ENCODE measurements at places on chromosomes 2 and 18.
A peak's percentile ranks its signal among the peaks of the same experiment; 100 is the strongest.

DNA sequence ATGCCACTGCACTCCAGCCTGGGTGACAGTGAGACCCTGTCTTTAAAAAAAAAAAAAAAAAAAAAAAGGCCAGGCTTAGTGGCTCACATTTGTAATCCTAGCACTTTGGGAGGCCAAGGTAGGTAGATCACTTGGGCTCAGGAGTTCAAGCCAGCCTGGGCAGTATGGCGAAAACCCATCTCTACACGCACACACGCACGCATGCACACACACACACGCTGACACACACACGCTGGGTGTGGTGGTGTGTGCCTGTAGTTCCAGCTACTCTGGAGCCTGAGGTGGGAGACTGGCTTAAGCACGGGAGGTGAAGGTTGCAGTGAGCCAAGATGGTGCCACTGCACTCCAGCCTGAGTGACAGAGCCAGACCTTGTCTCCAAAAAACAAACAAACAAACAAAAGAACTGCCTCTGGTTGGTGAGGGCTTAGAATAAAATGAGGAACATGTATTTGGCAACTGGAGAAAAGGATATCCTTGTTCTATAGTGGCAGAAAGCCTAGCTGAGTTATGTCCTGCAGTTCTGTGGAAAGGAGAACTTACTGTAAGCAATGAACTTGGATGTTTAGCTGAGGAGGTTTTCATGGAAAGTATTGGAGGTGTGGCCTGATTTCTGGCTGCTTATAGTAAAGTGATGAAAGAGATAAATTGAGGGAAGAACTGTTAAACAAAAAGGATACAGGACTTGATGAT is 34.0 kb downstream of the HAT1 start:
- DNase-seq = no peak

DNA sequence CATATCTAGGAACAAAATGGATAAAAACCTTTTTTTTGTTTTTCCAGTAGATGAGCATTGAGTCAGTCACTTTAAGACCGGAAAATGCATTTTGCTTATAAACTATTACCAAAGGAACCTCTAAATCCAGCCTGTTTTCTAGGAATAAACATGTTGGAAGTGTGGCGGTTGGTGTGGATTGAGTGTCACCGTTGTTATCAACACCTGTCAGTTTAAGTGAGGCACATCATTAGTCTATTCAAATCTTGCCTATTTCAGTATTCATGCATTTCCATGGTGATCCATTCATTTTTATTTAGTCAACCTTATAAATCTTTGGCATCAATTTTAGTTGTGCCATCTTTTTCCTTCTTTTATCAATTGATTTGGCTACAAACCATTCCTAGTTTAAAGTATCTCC is 3.3 kb downstream of the KLHL29 start:
- no peak for DNase-seq

- no peak for DNase-seq
Measured at GRCh38 chr2:127563458-127564428, 28.3 kb downstream of the MYO7B start.

DNA sequence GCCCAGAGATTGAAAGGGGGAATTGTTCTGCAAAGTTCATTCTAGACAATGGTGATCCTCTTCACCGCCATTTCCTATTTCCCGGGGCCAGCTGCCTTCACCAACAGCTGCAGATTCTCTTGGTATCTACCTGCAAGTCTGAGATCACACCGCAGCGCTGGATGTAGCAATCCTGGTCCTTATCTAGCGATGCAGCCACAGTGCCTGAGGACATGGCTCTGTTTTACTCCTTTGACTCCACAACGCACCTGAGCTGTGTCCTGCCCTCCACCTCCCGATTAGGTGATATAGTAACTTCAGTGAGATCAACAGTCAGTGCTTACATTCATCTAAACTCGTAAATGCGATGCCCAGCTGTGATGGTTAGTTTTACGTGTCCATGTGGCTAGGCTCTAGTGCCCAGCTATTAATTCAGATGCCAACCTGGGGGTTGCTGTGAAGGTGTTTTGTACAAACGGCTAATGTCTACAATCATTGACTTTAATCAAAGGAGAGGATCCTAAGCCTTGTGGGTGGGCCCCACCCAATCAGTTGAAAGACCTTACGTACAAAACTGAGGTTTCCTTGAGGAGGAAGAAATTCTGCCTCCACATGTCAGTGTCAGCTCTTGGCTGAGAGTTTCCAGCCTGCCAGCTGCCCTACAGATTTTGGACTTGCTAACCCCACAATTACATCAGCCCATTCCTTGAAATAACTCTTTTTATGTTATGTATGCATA is 189.8 kb downstream of the SH3BP4 start:
- DNase-seq = no peak

- DNase-seq = no peak
Measured at GRCh38 chr2:43707255-43708015, 31.2 kb upstream of the C1GALT1C1L start.

- DNase-seq = no peak
Measured at GRCh38 chr2:218325566-218326160, 31.0 kb upstream of the CATIP start.

- DNase-seq = no peak
Measured at GRCh38 chr18:36152781-36153180, 23.1 kb downstream of the ELP2 start.

GRCh38 chr2:65033178-65033577 is 23.0 kb upstream of the CEP68 start:
- DNase-seq = no peak

DNA sequence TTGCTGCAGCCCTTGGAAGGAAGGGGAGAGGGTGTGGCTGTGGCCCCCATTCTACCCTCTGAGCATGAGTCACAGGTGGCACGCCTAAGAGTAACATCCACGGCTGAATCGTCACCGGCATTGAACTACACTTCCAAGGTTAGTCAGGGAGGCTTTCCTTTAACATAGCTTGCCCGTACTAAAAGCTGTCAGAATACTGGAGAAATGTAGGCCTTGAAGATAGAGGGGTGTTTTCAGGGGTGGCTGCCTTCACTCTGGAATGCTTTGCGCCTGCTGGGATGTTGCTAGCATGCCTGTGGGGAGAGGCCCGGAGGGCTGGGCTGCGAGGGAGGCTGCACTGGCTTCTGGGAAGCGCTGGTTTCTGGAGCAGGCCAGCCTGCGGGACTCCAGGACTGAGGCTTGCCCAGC is 333.7 kb downstream of the AGAP1 start:
- no peak for DNase-seq

DNA sequence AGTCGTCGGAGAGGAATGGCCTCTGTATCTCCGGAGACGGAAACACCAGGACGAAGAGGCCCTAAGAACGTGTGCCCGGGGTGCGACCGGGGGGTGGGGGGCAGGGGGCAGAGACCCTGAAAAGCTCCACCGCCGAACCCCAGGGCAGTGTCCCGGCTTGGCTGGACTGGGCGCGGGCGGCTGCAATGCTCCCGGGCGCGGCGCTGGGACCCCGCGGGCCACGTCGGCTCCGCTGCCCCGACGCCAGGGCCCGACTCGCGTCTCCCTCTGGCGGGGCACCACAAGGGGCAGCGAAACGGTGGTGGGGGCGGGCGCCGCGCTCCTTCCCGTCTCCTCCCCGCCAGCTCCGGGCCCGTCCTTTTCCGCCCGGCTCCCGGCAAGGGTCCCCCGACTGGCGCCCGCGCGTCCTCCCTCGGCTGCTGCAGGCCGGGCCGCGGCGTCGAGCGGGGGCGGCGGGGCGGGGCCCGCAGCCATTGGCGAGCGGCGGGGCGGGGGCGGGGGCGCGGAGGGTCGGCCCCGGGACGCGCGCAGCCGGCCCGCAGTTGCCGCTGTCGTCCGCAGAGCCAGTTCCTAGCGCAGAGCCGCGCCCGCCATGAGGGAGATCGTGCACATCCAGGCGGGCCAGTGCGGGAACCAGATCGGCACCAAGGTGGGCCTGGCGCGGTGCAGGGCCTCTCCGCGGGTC is at the start of gene TUBB6:
TSS of gene TUBB6 (plus strand) at position 541 of the 685 bp plus-strand sequence. CDS start at position 593, 52 bp downstream.
- peak; percentile 29 for DNase-seq

GRCh38 chr2:72612614-72613160 is 213.1 kb downstream of the EXOC6B start:
- no peak for DNase-seq

All from GOT3 (cell line).